ENCODE measurements at places on chromosomes 3 and 15. TPM values are rescaled to one million over a fixed set of nuclear protein-coding genes. Genes with fewer than 3 reads are reported as not detected.

The DAZL gene
- not detected for total RNA-seq

The RNU6-1 gene
- total RNA-seq, result not detected

The BCL2A1 gene
- total RNA-seq, result 0.29 TPM

The HGD gene
- under 0.01 TPM for total RNA-seq

The IGSF11 gene
- under 0.01 TPM for total RNA-seq

The PARP15 gene
- total RNA-seq, result 3.2 TPM

The COL6A5 gene
- total RNA-seq, result not detected
